Activated CD4-positive, alpha-beta memory T cell treated with anti-CD3 and anti-CD28 coated beads for 36 hours (primary cell): ENCODE measurements at places on chromosomes 6 and 20. TPM values are rescaled to one million over a fixed set of nuclear protein-coding genes. Genes with fewer than 3 reads are reported as not detected.

DNA sequence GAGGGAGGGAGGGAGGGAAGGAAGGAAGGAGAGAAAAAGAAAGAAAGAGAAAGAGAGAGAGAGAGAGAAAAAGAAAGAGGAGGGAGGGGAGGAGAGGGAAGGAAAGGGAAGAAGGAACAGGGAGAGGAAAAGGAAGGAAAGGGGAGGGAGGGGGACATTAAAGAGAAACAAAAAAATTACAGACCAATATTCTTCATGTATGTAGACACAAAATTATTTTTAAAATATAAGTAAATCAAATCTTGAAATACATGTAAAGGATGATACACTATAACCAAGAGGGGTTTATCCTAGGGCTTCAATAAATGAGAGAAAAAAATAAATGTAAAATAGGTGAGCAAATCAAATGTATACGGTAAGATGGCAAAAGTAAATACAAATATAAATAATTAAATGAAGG lies 71.2 kb upstream of the TMEM244 start:
- H3K4me3 ChIP-seq = no peak overlapping the region
- no peak for DNase-seq
- H3K27me3 ChIP-seq = no peaks in the 10 kb centered on the region
- no peaks in the 10 kb centered on the region for H3K4me1 ChIP-seq
- H3K36me3 ChIP-seq = no peaks in the 10 kb centered on the region

GRCh38 chr6:148472171-148473105 lies 129.8 kb downstream of the SASH1 start:
- H3K27ac ChIP-seq = no peak overlapping the region
- H3K36me3 ChIP-seq = no peaks in the 10 kb centered on the region
- peaks cover 22% of the 10 kb centered on the region for H3K27me3 ChIP-seq
- no peak overlapping the region for H3K4me3 ChIP-seq
- H3K4me1 ChIP-seq = no peaks in the 10 kb centered on the region

GRCh38 chr6:160494576-160494975 lies 146.4 kb downstream of the SLC22A3 start:
- H3K36me3 ChIP-seq = peaks cover 34% of the 10 kb centered on the region
- H3K27me3 ChIP-seq = no peaks in the 10 kb centered on the region
- H3K4me1 ChIP-seq = no peaks in the 10 kb centered on the region

GRCh38 chr6:53598265-53598907 lies 53.5 kb upstream of the GCLC start:
- no peak for DNase-seq
- no peak overlapping the region for H3K27ac ChIP-seq
- H3K36me3 ChIP-seq = peaks cover 3% of the 10 kb centered on the region

The NTSR1 gene
- total RNA-seq = not detected
